ENCODE measurements at places on chromosomes 1 and 21.

GRCh38 chr1:202201266-202201665, 7.7 kb downstream of the LGR6 start:
- DNase-seq = no peak

GRCh38 chr1:168410464-168410863, 129.8 kb downstream of the TBX19 start:
- DNase-seq = no peak

GRCh38 chr1:198276241-198276640, 119.4 kb downstream of the NEK7 start:
- DNase-seq = no peak

DNA sequence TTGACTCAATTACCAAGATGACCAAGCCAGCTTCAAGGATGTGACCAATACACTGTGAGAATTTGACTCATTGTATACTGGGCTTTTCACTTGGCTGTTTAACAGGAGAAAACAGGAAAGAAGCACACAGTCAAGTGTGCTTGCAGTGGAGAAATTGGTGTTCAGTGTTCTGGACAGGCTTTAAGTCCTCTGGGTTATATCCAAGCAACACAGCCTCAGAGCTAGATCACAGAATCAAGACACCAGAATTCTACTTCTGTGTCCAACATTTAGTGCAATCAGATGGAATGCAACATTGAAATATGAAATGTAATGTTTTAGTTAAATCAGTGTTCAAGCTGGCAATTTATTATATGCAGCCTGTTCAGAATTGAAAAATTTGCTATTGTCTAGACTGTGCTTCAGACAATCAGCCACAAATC, 694.4 kb downstream of the LTN1 start:
- DNase-seq = no peak

DNA sequence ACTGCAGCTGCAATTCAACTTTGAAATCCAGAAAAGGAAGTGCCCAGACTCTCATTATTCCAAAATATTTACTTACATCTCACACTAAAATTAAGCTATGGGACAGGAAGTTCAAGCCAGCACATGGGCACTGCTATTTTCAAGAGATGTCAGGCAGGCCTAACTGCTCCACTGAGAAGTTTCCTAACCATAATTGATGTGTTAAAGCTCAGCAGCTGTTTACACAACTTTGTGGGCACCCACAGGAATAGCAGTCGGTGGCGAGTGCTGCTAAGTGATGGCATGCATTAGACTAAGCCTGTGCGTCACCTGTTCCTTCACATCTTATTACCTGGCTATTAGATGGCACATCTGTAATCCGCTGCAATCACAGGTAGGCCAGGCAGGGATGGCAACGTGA, 303.3 kb upstream of the DAB1 start:
- no peak for DNase-seq

- no peak for DNase-seq
Observed at GRCh38 chr1:156556354-156556753, 16.0 kb downstream of the IQGAP3 start.

GRCh38 chr1:47870946-47871676, 126.1 kb downstream of the TRABD2B start:
- DNase-seq = no peak

- no peak for DNase-seq
Observed at GRCh38 chr1:118201524-118201923, 16.5 kb upstream of the SPAG17 start.

GRCh38 chr1:9352377-9353134, 59.9 kb downstream of the SPSB1 start:
- DNase-seq = no peak

- DNase-seq = peak; percentile 83
Observed at GRCh38 chr21:25578056-25578961, 29.0 kb downstream of the MRPL39 start.

DNA sequence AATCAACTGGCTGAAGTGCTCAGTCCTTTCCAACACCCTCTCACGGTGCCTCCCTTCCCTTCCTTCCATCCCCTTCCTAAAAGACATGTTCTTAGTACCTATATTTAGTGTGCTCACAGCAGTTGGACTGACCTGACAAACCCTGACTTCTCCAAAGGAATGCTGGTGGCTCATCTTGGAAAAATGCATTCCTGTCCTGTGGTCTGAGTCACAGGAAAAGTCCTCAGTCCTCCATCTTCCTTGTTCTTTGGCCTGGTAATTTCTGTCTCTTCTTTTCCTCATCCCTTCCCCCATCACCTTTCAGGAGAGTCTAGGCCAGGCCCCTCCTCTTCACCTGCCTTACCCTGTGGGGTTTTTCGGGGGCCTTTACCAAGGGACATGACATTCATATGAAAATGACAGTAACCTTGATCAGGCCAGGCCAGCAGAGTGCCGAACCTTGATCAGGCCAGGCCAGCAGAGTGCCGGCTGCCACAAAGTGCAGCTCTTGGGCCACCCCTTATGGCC, 7.2 kb downstream of the ATP1B1 start:
- DNase-seq = no peak

- DNase-seq = no peak
Observed at GRCh38 chr1:102693345-102693744, 415.0 kb downstream of the COL11A1 start.

GRCh38 chr1:191620883-191621282, 537.4 kb upstream of the RGS18 start:
- no peak for DNase-seq

- no peak for DNase-seq
Observed at GRCh38 chr1:225664762-225665161, 11.8 kb upstream of the ENAH start.

DNA sequence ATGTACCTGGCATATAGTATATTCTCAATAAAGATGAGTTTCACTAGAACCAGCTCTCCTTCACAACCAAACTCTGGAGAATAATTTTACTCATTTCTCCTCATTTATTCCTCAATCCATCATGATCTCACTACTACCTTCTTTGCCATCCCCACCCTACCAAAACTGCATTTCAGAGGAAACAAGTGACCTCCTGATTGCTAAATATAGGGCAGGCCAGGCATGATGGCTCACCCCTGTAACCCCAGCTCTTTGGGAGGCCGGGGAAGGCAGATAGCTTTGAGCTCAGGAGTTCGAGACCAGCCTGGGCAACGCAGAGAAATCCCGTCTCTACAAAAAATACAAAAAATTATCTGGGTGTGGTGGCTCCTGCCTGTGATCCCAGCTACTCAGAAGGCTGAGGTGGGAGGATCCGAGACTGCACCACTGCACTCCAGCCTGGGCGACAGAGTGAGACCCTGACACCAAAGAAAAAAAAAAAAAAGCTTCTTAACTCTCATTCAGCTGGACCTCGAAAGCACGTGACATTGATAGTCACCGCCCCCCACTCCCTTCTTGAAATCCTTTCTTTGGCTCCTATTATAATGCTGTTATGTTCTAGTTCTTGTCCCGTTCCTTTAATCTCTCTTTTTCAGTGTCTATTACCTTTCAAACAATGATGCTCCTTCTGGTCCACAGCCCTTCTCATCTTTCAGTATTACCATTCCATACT, 2.1 kb downstream of the TESK2 start:
- no peak for DNase-seq

- no peak for DNase-seq
Observed at GRCh38 chr1:23825762-23826522, 713 bp upstream of the HMGCL start.

DNA sequence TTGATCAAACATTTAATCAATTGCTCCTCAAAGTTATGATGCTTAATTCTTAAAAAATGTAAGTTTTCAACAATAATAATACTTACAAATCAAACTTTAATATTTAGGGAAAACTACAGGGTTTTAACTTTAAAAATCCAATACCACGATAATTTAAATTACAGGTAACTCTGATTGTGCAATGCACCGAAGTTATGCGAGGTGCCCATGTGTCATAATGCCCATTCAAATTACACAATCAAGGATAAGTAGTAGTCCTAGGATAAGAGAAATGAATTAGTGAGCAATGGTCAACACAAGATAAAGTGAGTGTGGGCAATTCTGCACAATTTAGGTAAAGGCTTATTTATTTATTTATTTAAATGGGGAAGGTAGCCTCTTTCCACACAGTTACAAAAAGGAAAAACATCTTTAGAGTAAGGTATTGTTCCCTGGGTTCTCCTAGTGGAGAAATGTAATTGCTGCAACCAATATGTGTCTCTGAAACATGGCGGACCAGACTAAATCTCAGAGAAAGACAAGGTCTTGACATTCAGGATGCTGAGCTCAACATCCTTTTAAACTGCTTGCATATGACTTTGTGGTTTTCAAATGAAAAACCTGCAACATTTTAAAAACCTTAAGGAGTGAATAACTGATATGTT, 164.2 kb downstream of the TTLL7 start:
- no peak for DNase-seq

GRCh38 chr1:152745289-152745704, 12.5 kb upstream of the KPRP start:
- no peak for DNase-seq

DNA sequence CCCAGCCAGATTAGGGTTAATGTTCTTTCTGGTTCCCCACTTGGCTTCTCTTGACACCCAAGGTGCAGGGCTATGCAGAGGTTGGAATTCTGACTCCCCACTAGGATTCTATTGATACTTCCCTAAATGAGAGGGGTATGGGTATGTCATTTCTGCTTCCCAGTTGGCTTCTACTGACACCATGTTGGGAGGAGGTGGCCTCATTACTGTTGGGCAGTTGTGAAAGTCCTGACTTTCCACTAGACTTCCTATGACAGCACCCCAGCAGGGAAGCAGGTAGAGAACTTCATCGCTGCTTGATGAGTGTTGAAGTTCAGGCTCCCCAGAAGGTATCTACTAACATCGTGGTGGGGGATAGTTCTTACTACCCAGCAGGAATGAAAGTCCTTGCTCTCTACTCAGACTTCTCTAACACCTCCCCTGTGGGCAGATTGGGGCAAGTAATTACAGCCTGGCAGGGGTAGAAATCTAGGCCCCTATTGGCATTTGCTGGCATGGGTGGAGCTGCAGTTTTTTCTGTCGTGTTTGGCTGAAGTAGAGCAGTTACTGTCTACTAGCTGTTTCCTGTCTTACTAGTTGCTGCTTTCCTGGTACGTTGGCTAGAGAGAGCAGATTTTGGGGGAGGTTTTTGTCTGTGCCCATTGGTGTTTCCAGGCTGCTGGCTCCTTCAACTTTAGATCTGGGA, 41.5 kb downstream of the ZYG11B start:
- no peak for DNase-seq

DNA sequence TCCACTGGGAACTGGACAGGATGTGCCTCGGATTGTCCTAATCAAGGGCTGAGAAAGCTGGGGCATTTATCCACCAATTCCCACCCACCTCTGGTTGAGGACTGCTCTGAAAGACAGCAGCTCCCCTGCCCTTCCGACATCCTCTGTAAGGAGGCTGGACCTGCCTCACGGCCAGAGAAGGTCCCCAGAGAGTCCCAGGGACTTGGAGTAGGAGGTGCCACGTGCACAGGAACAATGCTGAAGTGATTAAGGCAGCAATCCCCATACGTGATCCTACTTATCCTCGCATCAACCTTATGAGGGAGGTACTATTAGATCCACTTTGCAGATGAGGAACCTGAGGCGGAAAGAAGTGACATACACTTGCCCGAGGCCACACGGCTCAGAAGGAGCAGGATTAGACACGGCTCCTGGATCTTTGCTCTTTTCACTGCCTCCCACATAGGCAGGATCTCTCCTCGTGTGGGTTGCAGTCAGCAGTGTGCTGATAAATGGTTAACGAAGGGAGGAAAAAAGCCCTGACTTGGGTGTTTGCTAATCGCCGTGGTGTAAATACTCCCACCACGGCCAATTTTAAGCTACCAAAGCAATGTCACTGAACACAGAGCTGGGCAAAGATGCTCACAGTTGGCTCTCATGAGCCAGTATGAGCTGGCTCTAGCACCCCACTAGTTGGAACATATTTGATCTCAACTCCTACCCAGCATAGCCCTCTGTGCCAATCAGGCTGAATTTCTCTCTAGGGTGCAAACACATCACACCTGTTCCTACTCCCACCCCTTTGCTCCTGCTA, 18.6 kb upstream of the LDLRAP1 start:
- DNase-seq = no peak

DNA sequence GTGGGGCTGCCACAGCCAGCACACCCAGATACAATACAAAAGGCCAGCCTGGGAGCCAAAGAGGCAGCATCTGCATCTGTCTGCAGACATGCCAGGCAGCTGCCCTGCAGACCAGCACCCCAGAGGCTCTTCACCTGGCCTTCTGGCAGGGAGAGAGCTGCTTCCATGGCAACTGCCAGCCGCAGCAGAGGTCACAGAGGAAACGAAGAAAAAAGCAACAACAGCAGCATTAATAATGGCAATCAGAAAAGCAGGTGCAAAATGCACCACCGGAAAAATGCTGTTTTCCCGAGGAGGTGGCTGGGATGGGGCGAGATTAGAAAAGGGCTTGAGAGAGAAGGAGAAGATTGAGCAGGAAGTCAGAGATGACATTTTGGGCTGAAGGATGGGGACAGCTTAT, 309.5 kb downstream of the PCP4 start:
- DNase-seq = no peak

- DNase-seq = no peak
Observed at GRCh38 chr1:60171801-60172200, 98.2 kb upstream of the C1orf87 start.

DNA sequence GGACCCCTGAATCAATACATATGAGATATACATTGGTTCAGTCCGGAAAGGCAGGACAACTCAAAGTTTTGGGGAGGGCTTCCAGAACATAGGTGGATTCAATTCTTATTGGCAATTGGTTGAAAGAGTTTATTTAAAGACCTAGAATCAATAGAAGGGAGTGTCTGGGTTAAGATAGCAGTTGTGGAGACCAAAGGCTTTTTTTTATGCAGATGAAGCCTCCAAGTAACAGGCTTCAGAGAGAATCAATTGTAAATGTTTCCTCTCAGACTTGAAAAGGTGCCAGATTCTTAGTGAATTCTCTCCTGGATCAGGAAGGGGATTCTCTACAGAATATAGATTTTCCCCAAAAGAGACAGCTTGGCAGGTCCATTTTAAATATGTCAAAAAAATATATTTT, 27.0 kb upstream of the CD5L start:
- DNase-seq = no peak

- no peak for DNase-seq
Observed at GRCh38 chr1:163866564-163866963, 544.8 kb downstream of the NUF2 start.
